ENCODE measurements at places on chromosomes 12 and 14.
A peak's percentile ranks its signal among the peaks of the same experiment; 100 is the strongest.

DNA sequence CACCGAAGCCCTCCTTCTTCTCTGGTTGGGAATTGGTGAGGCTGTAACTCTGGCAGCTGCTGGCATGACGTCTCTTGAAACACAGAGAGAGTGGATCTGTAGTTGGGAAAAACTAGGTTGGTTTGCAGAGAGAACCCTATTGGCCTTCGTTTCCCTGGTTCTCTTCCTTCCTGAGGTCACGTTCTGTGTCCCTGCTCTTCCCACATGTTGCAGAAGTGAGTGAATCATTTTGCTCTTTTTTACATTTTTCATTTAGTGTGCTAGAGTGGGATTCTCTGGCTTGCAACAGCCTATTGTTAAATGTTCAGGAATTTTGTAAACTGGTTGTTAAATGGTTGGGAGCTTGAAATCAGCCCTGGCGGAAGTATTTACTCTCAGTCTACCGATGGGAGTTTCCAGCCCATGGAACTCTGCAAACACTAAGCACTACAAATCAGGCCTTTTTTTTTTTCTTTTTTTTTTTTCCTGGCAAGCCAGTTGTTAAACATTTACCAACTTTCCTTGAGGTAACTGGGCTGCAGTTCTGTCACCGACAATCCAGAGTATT lies 26.8 kb upstream of the CKAP4 start:
- peak; percentile 37 for DNase-seq

DNA sequence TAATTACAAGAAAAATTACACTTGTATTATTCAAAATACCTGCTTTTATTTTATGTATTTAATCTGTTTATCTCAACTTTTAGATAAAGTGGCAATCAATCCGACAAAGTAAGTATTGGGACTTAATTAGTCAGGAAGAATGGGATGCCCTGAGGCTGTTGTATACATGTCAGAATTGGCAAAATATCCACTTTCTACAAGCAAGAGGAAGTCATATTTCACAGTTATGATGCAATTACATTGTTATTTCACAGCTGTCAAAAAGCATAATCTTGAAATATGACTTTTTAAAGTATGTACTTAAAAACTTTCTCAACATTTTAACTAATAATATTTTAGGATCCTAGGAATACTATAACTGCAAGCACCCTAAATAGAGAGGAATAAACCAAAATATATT lies 357.1 kb upstream of the MGAT4C start:
- no peak for DNase-seq

DNA sequence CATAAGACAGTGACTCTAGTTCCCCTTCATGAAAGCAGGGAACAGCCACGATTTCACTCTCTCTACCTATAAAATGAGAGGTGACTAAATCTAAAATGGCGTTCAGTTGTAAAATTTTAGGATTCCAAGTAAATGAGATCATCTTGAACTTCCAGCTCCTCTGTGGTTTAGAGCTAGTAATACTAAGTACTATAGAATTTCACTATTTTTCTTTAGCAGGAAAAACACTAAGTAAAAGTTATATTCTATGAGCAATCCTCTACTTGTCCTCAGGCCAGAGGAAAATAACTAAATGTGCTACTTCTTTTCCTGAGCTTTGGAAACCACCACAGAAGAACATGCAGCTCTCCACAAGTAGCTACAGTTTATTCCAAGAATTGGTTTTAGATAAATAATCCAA lies 55.6 kb downstream of the NIN start:
- DNase-seq: no peak

DNA sequence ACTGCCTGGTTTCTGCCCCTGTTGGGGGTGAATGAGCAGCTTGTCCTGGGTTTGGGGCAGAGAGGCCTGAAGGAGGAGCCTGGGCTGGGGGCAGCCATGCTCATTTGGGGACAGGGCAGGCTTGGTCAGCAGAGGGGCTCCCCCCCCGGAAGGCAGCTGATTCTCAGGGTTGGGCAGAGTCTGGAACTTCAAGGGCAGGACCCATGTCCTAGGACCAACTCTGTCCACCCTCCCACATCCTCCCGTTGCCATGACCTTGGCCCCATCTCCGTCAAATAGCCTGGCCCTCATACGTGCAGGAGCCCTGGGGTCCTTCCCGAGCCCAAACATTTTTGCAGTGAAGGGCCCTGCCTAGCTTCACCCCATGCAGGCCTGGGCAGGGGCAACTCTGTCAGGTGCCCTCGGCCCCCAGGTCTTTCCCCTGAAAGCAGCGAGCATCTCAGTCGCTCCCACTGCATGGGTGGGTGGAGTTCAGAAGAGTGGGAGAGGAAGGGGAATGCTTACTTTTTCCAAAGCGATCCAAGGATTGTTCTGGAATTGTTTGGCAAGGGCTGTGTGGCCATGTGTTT lies 32.6 kb downstream of the TNFAIP2 start:
- no peak for DNase-seq

DNA sequence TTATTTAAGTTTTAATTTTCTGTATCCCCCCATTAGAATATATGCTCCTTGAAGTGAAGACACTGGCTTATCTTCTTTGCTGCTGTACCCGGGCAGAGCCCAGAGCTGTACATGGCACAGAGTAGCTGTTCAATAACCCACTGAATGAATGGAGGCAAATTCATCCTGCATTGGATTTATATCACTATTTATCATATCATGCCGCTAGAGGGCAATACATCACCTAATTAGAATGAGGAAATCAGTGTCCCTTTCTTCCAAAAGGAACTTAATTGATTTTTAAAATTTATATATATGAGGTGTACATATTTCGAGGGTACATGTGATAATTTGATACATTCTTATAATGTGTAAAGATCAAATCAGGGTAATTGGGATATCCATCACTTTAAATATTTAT lies 89.2 kb upstream of the TMEM260 start:
- DNase-seq: no peak

DNA sequence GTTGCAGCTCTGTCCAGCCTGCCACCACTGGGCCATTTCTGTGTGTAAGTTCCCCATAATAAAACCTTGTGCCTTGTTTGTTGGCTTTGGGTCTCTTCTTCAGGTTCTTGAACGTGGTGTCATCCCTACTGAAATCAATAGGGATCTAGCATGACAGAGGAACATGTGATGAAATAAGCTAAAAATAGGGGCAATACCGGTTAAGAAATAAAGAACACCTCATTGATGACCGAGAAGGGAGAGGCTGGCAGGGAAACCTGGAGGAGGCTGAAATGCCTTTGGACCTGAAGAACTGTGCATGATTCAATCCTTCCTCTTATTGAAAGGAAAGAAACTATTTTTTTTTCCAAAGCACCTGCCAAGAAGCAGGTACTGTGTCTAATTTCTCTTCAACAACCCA lies 172.3 kb downstream of the PPM1H start:
- no peak for DNase-seq

GRCh38 chr14:74636424-74637177 lies 24.6 kb upstream of the LTBP2 start:
- DNase-seq: no peak

GRCh38 chr14:77562681-77563080 lies 53.8 kb downstream of the SPTLC2 start:
- DNase-seq: no peak

- no peak for DNase-seq
Measured at GRCh38 chr12:89228491-89228890, 123.8 kb downstream of the DUSP6 start.

GRCh38 chr14:57392830-57393229 lies 2.4 kb downstream of the NAA30 start:
- no peak for DNase-seq

DNA sequence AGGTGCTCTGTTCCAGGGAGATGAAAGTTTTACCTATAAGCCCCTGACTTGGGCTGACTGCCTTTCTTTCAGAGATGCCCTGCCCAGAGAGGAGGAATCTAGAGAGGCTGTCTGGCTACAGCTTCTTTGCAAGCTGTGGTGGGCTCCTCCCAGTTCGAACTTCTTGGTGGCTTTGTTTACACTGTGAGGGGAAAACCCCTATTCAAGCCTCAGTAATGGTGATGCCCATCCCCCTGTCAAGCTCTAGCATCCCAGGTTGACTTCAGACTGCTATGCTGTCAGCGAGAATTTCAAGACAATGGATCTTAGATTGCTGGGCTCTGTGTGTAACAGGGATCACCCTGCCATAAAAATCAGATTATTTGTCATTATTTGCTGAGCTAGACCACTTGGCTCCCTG lies 377.6 kb downstream of the FLRT2 start:
- no peak for DNase-seq

GRCh38 chr14:68834816-68835215 lies 41.9 kb upstream of the ZFP36L1 start:
- no peak for DNase-seq

DNA sequence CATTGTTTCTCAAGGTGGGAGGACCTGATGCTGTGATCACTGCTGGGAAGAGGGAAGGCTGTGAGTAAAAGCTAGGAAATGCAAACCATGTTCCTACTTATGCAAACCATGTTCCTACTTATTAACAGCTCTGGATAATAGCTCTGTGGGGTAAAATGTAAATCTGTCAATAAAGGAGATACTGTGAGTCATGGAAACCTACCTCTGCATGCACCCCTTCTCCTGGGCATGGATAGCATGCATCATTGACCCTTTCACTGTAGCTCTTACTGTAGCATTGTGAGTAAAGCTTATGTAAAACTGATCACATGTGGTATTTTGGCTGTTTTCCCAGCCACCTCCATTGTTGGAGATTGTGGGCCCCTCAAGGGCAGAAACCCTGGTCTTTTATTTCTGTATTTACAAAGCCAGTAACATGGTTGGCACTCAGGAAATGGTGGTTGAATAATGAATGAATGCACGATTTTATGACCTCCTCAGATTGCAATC lies 253.7 kb downstream of the GRIN2B start:
- DNase-seq: no peak

DNA sequence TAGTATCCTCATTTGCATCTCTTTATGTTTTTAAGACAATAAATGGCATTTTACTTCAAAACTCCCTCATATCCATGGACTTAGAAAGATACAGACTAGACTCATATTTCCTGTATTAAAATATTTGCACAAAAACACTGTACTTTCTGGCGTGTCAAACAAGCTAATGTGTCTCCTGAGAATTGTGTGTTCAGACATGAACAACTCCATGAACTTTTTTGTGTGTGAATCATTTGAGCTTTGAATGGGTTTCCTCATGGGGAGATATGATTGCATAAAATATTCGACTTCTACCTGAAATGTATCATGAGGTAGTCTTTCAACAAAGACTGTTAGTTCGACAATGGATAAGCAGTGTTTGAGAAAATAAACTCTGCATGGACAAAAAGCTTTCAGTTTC lies 58.8 kb downstream of the TMEM30B start:
- no peak for DNase-seq

DNA sequence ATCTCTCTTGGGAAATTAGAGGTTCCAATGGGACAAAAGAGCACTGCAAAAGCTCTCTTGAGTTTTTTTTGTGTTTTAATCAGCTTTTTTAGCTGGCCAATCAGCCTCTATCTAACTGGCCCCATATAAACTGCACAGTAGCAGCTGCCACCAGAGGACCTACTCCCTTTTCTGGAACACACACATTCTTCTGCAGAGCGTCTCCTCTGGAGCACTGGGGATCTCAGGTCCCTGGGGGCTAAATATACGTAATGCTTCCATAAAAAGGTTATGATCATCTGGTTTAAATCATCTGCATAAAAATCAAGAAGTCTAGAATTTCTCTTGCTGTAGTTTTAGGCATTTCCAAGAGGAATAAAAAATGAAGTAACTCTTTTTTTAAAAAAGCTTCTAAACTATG lies 32.3 kb downstream of the TSPAN8 start:
- no peak for DNase-seq

DNA sequence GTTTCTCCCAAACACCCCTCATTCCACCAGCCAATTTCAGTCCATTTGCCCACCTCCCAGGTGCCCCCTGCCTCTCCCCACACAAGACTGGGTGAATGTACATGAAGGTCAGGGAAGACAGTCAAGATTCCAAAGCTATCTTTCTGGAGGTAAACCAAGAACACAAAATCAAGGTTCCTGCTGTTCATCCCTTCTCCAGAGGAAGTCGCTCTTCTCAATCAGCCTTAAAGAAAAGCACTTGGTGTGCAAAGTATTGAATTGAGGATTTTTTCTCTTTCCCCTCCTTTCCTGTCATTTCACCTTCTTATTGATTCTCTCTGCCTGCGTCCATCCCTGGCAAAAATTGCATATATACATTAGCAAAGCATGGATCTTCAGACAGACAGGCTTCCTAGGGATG lies 4.5 kb downstream of the GRIN2B start:
- DNase-seq: no peak

- no peak for DNase-seq
Measured at GRCh38 chr12:73414926-73415325, 1122.7 kb upstream of the ATXN7L3B start.

- no peak for DNase-seq
Measured at GRCh38 chr14:51727526-51727925, 75.8 kb downstream of the FRMD6 start.

DNA sequence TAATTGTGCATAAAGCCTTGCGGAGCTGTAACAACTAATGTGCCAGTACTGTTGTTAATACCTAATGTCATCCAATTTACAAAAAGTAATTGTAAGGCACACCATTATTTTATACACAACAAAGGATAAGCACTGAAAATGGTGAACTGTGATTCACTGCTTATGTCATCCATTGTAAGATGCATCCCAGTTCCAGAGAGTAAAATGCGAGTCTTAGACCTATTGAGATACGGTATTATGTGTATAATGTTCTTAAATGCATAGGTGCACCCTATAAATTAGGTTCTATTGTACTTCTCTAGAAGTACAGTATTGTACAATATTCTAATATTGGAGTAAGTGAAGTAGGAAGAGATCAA lies 406 bp downstream of the PARP2 start:
- no peak for DNase-seq

DNA sequence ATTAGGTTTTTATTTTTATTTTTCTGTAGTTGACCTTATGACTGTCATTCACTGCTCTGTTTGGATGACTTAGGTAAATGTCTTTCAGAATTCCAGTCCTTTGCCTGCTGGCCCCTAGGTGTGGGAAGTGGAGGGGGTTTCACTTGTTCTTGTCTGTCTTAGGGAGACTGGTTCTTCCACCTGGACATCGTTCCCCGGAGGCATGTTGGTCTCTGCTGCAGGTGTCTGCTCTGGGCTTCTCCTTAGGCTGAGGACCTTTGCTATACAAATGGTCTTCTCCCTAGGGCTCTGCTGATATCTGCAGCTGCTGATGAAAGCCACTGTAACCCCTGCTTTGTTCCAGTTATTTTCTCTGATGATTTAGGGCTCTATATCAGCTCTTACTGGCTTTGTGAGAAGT lies 97.1 kb downstream of the OTOGL start:
- DNase-seq: peak; percentile 74

GRCh38 chr12:47410862-47411261 lies 295.0 kb downstream of the RPAP3 start:
- DNase-seq: no peak

GRCh38 chr12:3931206-3931605 lies 58.0 kb upstream of the PARP11 start:
- no peak for DNase-seq

Measured in islet precursor cell (in vitro differentiated cells).